ENCODE measurements at places on chromosomes 3 and 15.

GRCh38 chr3:129892486-129892856 is 1.0 kb downstream of the TMCC1 start:
- DNase-seq, result no peak

- DNase-seq, result no peak
These were observed 292.9 kb downstream of the TLE3 start for GRCh38 chr15:69804786-69805185.

DNA sequence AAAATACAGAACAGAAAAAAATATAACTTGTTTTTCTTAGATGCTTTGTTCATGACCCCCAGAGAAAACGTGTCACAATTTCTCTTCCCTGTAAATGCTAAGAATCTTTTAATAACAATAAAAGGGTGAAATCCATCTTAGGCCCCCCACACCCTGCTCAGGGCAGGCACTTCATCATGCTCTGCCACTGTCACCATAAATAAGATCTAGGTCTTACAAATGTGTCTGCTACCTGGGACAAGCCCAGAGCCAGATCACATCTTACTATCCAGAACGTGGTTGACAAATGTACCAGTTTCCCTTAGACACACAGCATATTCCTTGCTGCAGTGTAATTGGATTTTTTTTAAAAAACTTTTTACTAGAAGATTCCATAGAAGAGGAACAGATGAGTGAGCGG is 795.4 kb downstream of the AGBL1 start:
- no peak for DNase-seq

- DNase-seq, result no peak
These were observed 3.4 kb upstream of the UNC13C start for GRCh38 chr15:53974813-53975212.

DNA sequence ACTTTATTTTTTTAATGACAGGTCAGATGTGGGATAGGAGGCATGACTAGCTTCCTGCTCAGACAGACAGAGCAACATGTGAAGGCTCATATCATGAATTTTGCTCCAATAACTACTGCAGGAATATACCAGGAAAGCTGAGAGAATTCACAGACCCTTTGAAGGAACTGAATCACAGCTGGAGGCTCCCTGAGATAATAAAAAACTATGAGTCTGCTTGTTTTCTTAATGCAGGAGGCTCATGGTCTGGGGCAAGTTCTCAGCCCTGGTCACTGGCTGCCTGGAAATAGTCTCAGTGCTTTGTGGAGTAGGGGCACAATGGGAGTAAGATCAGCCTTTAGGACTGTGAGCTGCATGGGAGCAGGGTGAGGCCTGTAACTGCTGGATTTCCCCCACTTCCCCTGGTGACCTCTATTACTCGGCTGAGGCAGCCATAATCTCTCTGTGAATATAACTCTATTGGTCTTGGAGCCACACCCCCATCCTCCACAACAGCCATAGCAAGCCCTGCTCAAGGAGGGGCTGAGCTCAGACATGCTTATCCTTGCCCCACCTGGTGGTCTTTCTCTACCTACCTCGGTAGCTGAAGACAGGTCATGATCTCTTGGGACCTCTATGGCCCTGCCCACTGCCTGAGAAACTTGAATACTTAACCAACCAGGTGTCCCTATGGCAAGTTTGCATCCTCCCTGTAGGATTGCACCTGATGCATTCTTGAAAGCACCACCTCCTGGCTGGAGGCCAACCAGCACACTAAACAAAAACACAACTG is 281.6 kb upstream of the TMCO5A start:
- no peak for DNase-seq

- DNase-seq, result no peak
These were observed 30.3 kb downstream of the GADL1 start for GRCh38 chr3:30864132-30864531.

- DNase-seq, result no peak
These were observed 267.7 kb downstream of the CHL1 start for GRCh38 chr3:464255-464654.

GRCh38 chr3:187935623-187936156 is 190.4 kb upstream of the BCL6 start:
- no peak for DNase-seq

- no peak for DNase-seq
These were observed 29.1 kb upstream of the ST6GAL1 start for GRCh38 chr3:186901135-186901734.

GRCh38 chr15:81612631-81613030 is 238.6 kb upstream of the TMC3 start:
- DNase-seq, result no peak

- no peak for DNase-seq
These were observed 86.0 kb upstream of the MFGE8 start for GRCh38 chr15:88998980-88999713.

DNA sequence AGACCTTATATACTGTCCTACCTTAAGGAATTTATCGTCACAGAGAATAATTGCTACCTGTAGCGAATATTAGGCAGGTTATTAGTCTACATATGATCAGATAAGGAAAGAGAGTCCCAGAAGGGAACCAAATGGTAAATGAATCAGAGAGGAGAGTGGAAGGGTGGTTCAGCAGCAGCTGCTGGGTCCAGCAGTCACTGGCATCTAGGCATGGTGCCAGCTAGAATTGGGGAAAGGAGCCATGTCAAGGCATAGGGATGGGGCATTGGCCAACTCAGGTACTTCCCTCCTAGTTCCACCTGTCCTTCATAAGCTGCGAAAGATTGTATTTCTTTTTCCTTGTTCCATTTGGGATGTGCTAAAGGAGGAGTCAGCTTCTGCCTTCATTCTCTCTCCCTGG is 23.4 kb downstream of the HACD3 start:
- no peak for DNase-seq

DNA sequence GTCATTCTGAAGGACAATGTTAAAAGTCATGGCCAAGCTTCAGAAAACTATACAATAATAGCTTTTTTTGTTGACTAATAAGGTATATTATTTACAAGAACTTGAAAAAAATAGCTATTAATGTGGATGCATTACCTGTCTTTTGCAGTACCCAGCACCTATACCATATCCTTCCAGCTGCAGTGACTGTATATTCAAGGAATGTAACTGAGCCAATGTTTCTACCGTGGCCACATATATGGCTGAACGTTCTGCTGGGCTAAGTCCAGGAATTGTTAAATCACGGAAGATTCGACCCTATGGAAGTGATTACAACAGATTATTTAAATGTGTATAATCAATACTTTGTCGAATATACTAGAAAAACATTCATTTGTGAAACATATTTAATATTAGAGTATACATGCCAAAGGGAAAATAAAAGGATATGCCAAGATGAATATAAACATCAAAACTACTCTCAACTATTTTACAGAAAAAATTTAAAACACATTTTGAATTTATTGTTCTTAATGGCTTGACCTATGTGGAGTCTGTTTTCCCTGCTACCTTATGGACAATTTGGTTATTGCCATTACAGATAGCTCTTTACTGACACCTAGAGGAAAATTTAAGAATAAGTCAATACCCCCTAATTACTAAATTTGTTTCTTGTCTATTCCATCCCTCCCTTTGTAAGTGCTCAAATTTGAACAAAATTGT is 17.6 kb downstream of the ACAD11 start:
- DNase-seq, result peak; percentile 19

- peak; percentile 64 for DNase-seq
These were observed 122.7 kb upstream of the IGF1R start for GRCh38 chr15:98525661-98526001.

- DNase-seq, result no peak
These were observed 74.6 kb upstream of the LEKR1 start for GRCh38 chr3:156751461-156752025.

DNA sequence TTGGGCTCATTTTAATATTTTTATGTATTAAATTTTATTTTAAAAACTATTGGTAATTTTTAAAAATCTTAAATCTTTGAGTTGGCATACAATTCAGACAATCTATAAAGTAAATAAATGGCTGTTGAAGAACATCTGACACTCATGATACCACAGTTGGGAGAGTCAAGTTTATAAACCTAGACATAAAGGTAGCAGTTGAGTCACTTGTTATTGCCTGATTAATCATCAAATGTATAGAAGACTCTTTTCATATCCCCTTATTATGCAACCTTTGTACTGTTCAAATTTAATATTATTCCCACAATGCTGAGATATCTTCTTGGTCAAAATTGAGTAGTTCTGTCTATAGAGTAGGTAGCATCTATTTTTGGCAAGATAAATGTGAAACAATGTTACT is 19.6 kb downstream of the PAQR9 start:
- DNase-seq, result no peak

DNA sequence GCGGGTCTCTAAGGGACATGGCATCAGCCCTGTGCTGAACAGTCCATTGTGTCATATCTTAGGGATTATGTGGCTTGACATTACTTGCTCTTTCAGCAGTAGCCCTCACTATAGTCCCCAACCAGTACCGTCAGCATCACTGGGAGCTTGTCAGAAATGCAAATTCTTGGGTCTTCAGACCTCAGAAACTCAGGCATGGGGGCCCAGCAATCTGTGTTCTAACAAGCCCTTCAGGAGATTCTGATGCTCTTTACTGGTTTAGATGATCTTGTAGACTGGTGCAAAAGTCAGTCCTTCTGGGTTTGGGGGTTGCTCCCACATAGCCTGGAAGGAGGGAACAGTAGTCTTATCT is 39.0 kb upstream of the TRAK1 start:
- DNase-seq, result no peak

DNA sequence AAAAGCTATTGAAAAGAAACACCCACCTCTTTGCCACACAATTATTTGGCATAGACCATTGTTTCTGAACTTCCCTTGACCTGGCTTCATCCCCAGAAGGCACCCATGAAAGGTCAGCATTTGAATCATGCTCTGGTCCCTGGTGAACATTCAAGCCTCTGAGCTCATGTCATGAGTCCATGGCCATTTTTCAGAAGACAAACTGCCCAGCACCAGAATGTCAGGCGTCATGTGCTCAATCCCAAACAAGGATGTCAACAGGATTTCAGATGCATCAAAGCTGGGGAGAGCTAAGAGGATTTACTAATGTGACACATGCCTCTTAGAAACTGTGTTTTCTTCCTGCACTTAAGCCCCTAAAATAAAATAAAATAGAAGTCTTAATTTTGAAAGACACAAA is 41.3 kb downstream of the TMED3 start:
- no peak for DNase-seq

DNA sequence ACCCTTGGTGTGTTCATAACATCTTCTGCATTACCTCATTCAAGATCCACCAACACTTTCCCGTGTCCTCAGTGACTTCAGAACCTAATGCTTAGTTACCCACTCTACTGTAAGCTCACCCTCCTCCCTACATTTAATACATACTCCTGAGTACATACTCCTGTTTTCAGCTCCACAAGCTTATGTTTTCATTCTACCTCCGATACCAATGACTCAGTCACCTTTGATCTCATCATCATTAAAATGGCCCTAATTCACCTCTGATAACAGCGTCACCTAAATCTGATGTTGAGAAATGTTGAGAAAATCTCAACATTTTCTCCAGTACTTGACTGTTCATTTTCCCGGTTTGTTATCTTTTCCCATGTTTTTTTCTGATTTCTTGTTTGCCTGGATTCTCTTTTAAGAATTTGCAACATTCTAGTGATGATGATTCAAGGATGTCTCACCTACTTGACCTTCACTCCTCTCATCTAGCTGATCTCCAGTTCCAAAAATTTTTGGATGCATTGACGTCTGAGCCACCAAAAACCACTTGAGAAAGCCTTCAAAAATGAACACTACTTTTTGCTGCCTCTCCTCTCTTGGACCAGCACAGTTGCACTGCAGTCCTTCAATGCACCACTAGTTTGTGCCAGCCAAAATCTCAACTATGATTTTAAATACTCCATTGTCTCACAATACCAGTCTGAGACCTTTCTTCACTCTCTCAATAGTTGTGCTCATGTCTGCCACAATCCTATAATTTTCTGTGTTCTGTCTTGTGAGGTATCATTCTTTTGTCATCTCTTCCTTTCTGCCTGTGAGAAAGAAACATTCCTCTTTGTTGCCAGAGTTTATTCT is 220.7 kb upstream of the SEMA6D start:
- DNase-seq, result no peak

DNA sequence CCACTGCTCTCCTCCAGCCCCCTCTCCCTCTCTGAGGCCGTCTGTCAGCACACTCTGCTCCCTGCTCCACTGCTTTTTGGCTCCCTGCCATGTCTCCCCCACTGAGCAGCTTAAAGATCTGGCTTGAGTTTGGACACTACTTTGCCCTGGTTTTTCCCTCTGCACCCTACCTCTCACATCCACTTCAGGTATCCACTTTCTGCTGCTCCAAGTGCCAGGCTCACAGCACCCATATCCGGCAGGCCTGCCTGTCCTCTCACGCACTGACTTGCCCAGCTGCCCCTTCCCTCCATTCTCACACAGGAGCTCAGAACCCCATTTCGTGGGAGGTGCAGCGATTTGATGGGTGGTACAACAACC is 3.7 kb downstream of the DUOX1 start:
- no peak for DNase-seq

DNA sequence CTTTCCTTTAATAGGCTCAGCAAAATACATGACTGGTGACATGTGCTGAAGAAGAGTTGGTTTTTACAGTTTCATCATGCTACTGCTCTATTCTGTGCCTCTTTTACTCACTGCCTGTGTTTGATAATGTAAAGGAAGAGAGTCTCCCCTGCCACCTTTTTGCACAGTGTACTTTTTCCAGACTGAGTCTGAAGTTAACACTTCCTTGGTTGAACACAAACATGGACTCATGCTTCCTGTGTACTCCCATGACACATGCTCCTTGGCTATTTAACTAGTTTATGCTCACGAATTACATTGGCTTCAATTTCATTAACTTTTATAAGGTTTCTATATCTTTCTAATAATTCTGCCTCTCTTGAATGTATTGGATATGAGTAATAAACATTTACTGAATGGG is 396.1 kb downstream of the VGLL3 start:
- DNase-seq, result no peak

DNA sequence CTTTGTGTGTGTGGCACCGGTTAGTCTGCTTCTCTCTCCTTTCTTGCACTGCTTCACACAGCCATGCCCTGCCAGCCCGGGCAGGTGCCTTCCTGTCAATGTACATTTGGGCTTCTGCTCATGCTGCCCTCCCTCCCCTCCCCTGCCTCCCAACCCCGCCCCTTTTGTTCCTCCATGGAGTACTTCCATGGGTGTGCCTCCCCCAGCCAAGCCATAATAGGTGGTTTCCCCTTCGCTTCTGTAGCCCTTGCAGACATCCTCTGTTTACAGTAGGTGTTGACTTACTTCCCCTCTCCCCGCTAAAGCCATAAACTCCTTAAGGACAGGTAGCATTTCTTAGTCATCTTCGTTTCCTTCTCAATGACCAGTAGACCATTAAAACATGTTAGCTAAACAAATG is 31.8 kb upstream of the CRTC3 start:
- DNase-seq, result no peak

GRCh38 chr15:69067296-69067695 is 52.8 kb downstream of the NOX5 start:
- no peak for DNase-seq

- no peak for DNase-seq
These were observed 601.0 kb upstream of the EPHA6 start for GRCh38 chr3:96213393-96213792.

- DNase-seq, result no peak
These were observed 78.8 kb upstream of the SLC6A6 start for GRCh38 chr3:14323401-14324223.

GRCh38 chr3:56691165-56692000 is 8.3 kb upstream of the TASOR start:
- no peak for DNase-seq

GRCh38 chr15:79595306-79595705 is 163.2 kb downstream of the MINAR1 start:
- no peak for DNase-seq

All from right lung (tissue), 10 donors.